ENCODE measurements at places on chromosomes 11 and 22.

DNA sequence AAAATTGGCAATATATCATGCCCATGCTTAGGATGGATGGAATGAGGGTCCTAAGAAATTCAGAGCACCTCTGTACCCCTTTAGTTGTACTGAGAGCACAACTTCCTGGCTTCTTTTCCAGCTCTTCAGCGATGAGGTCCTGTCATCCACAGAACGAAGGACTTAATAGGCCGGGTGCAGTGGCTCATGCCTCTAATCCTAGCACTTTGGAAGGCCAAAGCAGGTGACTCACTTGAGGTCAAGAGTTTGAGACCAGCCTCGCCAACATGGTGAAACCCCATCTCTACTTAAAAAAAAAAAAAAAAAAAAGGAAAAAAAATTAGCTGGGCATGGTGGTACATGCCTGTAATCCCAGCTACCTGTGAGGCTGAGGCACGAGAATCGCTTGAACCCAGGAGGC is 125.3 kb upstream of the BMAL1 start:
- DNase-seq = no peak

GRCh38 chr11:75076671-75077070 is 20.0 kb downstream of the OR2AT4 start:
- DNase-seq = no peak

- peak; percentile 69 for DNase-seq
Observed at GRCh38 chr11:11311169-11311568, 41.9 kb downstream of the CSNK2A3 start.

DNA sequence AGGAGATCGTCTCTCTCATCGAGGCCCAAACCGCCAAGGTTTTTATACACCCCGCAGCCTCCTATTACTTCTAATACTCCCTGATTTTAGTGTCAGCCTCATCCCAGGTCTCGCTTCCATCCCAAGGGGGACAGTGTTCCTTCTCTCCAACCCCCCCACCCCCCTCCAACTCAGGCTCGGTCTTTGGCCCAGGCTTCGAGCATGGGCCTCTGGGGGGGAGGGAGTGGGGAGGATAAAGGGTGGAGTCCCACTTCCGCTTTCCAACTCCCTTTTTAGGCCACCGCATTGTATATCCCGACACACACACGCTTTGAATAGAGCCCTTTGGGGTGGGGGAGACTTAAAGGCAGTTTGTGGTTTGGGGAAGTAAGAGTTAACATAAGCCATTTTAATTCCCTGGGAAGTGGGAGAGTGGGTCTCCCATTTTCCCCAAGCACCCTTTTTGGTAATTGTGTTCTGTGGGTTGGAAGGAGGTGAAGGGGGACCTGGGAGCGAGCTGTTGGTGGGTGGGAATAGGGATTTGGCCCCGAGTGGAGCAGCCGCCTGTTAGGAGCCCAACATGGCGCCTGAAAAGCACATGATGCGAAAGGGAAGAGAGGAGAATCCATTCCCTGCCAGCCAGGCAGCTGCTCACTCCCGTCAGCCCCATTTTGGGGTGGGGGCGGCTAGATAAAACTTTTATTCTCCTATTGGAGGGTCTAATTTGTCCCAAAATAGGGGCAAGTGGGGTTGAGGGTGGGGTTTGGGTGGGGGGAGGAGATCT is 844 bp downstream of the PCF11 start:
- peak; percentile 58 for DNase-seq

GRCh38 chr11:88337987-88338668 is 592 bp upstream of the CTSC start:
- peak; percentile 85 for DNase-seq

GRCh38 chr11:86802146-86802545 is 1.8 kb downstream of the PRSS23 start:
- DNase-seq = no peak

DNA sequence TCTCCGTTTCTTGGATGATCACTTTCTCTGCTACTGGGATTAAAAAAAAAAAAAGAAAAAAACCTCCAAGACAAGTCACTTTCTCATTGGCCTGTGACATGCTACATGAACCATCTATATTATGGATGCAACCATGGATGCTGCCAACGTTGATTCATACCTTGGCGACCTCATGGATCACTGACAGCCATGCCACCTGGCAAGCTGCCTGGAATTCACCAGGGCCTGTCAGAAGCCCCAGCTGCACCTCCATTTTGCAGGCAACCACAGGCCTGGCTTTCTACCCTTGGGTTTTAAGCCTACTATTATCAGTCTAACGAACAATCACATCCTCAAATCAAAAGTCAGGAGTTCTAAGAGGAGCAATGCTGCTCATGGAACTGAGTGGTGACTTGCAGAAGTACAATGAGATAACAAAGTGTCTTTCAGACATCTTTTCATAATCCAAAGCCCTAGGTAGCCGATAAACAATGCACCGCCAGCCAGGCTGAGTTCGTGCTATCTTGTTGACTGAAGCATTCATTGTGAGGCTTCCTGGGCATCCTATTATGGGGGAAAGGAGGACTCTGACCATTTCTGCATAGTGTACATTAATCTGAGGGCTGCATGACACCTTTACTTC is 48.0 kb upstream of the CADM1 start:
- DNase-seq = no peak
